ENCODE measurements at places on chromosomes 1 and 21.

- H3K27ac ChIP-seq, result peak overlapping the region; percentile 59
- no peak overlapping the region for H3K4me3 ChIP-seq
- no peak for DNase-seq
- peaks cover 59% of the 10 kb centered on the region for H3K36me3 ChIP-seq
- H3K27me3 ChIP-seq, result no peaks in the 10 kb centered on the region
Measured at GRCh38 chr1:30976143-30976542, 67.6 kb upstream of the SDC3 start.

DNA sequence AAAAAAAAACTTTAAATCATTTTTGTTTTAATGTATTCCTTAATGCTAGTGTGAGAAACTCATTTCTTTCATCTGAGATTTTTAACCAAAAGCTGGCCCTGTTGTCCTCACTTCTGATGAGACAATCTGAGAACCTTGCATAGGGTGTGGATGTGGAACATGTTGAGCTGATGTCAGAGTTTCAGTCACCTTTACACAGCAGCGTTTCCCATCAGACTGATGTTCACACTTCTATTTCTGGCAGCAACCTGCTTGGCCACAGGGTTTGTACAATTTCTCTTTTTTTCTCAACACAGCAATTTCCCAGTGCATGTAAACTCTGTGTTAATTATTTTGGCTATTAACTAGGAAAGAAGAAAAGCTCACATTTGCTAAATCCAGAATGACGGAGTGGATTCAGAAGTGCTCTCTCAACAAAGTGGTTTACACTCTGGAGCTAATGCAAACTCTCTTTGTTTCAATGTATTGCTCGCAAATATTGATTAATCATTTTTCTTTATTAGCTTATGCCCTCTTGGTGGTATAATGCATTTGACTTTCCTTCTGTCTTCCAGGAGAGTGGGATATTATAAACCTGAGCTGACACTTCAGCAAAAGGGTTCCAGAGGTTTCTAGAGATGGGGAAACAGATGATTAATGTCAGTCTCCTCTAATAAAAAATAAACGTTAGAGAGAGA, 70.5 kb upstream of the HSPA13 start:
- DNase-seq, result no peak
- peaks cover 20% of the 10 kb centered on the region for H3K4me1 ChIP-seq
- H3K27ac ChIP-seq, result peak overlapping the region; percentile 47
- H3K27me3 ChIP-seq, result no peaks in the 10 kb centered on the region
- no peak overlapping the region for H3K4me3 ChIP-seq

DNA sequence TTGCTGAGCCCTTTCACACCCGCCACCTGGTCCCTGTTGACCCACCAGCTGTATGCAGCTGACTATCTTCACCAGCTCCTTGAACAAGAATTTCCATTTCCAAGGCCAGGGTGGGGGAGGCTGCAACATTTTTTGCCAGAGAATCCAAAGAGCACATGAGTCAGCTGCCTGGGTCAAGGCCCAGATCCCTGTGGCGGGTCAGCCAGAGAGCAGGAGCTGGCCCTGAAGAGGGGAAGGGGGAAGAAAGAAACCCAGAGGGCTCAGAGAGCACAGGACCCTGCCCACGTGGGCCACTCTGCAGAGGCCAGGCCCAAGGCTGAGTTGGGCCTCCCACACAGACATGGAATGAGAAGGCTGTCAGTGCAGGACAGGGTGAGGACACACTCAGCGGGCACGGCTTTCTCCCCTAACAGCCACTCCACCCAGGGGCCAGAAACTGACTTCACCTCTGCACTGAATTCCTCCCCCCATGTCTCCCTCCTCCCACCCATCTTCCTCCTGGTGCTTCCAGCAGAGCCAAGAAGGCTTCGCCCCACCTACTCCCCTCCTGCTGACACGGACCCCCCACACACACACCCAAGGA, 28.9 kb downstream of the S100A6 start:
- DNase-seq, result no peak
- H3K27ac ChIP-seq, result no peak overlapping the region
- no peaks in the 10 kb centered on the region for H3K36me3 ChIP-seq
- H3K4me1 ChIP-seq, result peaks cover 7% of the 10 kb centered on the region
- no peaks in the 10 kb centered on the region for H3K27me3 ChIP-seq

DNA sequence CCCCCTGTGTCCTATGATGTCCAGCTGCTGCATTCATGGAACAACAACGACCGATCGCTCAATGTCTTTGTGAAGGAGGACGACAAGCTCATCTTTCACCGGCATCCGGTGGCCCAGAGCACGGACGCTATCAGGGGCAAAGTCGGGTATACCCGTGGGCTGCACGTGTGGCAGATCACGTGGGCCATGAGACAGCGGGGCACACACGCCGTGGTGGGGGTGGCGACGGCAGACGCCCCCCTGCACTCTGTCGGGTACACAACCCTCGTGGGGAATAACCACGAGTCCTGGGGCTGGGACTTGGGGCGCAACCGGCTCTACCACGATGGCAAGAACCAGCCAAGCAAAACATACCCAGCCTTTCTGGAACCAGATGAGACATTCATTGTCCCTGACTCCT, 63.3 kb downstream of the SPSB1 start:
- no peak for DNase-seq
- no peak overlapping the region for H3K4me3 ChIP-seq
- peaks cover 5% of the 10 kb centered on the region for H3K4me1 ChIP-seq
- H3K27me3 ChIP-seq, result no peaks in the 10 kb centered on the region
- H3K27ac ChIP-seq, result no peak overlapping the region

DNA sequence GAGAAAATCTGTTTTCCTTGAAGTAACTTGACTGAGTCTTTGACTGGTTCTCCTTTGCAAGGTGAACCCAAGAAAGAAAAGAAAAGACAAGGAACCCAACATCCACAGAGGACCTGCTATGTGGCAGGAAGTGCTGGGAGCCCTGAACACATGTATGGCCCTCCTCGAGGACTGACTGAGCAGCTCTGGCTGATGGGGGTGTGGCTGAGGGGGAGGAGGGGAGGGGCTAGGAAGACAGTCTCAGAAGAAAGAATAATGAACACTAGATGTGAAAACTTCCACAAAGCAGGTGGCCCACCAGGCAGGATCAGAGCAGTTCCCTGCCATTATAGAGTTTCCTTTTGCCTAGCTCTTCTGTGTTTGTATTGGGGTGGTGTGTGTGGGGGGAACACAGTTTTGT, 26.1 kb downstream of the NENF start:
- H3K4me1 ChIP-seq, result no peaks in the 10 kb centered on the region
- H3K27me3 ChIP-seq, result no peaks in the 10 kb centered on the region
- H3K36me3 ChIP-seq, result peaks cover 3% of the 10 kb centered on the region
- no peak overlapping the region for H3K4me3 ChIP-seq

DNA sequence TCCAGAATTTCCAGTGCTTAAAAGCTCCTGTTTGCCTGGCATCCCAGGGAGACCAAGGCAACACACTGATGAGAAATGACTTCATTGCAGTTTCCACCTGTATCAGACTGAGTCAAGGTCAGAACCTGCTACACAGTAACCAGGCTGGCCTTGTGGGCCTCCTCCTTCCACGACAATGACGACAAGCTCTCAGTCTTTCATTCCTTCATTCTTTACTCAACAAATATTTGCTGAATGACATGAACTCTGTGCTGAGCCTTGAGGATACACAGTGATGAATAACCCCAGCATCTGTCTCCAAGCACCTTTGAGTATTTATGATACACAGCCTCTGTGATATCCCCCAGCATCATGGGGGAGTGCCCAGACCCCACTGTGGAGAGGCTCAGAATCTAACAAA, 8.9 kb upstream of the LCE5A start:
- no peak overlapping the region for H3K4me3 ChIP-seq
- no peak overlapping the region for H3K27ac ChIP-seq
- H3K4me1 ChIP-seq, result no peaks in the 10 kb centered on the region

- no peak for DNase-seq
- no peaks in the 10 kb centered on the region for H3K36me3 ChIP-seq
- H3K4me3 ChIP-seq, result no peak overlapping the region
- no peaks in the 10 kb centered on the region for H3K4me1 ChIP-seq
- H3K27me3 ChIP-seq, result no peaks in the 10 kb centered on the region
- no peak overlapping the region for H3K27ac ChIP-seq
Measured at GRCh38 chr1:78304341-78304740, 186.4 kb upstream of the PTGFR start.

DNA sequence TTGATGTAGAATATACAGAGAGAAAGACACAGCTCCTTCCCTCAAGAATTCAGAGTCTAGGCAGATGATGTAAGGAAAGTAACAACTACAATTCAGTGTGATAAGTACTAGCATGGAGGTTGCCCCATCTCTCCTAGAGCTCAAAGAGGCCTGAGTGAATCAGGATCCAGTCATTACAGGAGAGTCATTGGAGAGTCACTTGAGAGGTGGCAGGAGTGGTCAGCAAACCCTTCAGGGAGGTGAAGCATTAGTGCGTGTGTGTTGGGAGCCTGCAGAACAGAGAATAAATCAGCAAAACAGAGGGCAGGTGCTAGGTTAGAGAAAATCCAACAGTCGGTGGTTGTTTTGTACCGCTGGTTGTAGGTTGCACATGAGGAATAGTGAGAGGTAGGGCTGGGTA, 46.1 kb downstream of the GRIK1 start:
- no peak overlapping the region for H3K4me3 ChIP-seq
- no peak overlapping the region for H3K27ac ChIP-seq
- DNase-seq, result no peak
- no peaks in the 10 kb centered on the region for H3K36me3 ChIP-seq

- peak within 1 kb of the TSS; percentile 80 for H3K27ac ChIP-seq
- H3K4me1 ChIP-seq, result peaks cover 27% of the 10 kb centered on the region
- no peaks in the 10 kb centered on the region for H3K27me3 ChIP-seq
Measured at GRCh38 chr1:958823-959730, at the start of gene NOC2L. Gene NOC2L, minus strand, starts transcription at chr1:959256. Its CDS starts 16 bp downstream, at chr1:959240.

DNA sequence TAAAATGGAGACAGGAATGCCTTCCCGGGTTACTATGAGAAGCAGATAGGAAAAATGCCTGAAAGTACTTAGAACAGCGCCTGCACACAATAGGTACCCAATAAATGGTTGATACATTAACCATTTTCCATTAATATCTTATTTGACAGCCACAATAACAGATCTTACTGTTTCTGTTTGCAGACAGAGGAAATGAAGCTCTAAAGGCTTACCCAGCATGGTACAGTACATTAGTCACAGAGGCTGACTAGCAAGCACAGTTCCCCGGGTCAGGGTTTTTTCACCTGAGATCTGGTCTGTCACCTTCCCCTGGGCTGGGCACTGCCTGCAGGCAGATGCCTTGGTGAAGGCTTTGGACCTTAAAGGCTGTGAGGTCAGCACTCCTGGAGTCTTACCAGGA, 2.9 kb downstream of the TRIM63 start:
- DNase-seq, result no peak
- H3K4me1 ChIP-seq, result no peaks in the 10 kb centered on the region
- H3K4me3 ChIP-seq, result no peak overlapping the region
- peaks cover 71% of the 10 kb centered on the region for H3K27me3 ChIP-seq

- no peaks in the 10 kb centered on the region for H3K27me3 ChIP-seq
- H3K27ac ChIP-seq, result no peak overlapping the region
- H3K4me1 ChIP-seq, result no peaks in the 10 kb centered on the region
- H3K4me3 ChIP-seq, result no peak overlapping the region
- H3K36me3 ChIP-seq, result no peaks in the 10 kb centered on the region
Measured at GRCh38 chr1:72670902-72671301, 388.6 kb upstream of the NEGR1 start.

- H3K36me3 ChIP-seq, result peaks cover 4% of the 10 kb centered on the region
- DNase-seq, result no peak
- H3K4me1 ChIP-seq, result peaks cover 7% of the 10 kb centered on the region
- H3K4me3 ChIP-seq, result no peak overlapping the region
- H3K27me3 ChIP-seq, result no peaks in the 10 kb centered on the region
Measured at GRCh38 chr1:246295968-246296367, 211.1 kb downstream of the SMYD3 start.

- H3K4me3 ChIP-seq, result peak overlapping the region; percentile 96
- no peaks in the 10 kb centered on the region for H3K27me3 ChIP-seq
- DNase-seq, result no peak
Measured at GRCh38 chr1:150009604-150010392, 728 bp downstream of the OTUD7B start.

- peaks cover 8% of the 10 kb centered on the region for H3K36me3 ChIP-seq
- no peak for DNase-seq
- H3K27me3 ChIP-seq, result no peaks in the 10 kb centered on the region
- peak overlapping the region; percentile 66 for H3K4me3 ChIP-seq
- peak overlapping the region; percentile 74 for H3K27ac ChIP-seq
Measured at GRCh38 chr1:27436204-27437159, 44.1 kb downstream of the GPR3 start.

- H3K4me1 ChIP-seq, result no peaks in the 10 kb centered on the region
- H3K4me3 ChIP-seq, result no peak overlapping the region
- no peak overlapping the region for H3K27ac ChIP-seq
- no peaks in the 10 kb centered on the region for H3K36me3 ChIP-seq
Measured at GRCh38 chr21:26522704-26523103, 50.4 kb downstream of the CYYR1 start.

GRCh38 chr1:177088966-177089365, 75.5 kb downstream of the ASTN1 start:
- DNase-seq, result no peak
- no peaks in the 10 kb centered on the region for H3K27me3 ChIP-seq
- no peak overlapping the region for H3K27ac ChIP-seq
- no peaks in the 10 kb centered on the region for H3K36me3 ChIP-seq
- no peaks in the 10 kb centered on the region for H3K4me1 ChIP-seq

- no peaks in the 10 kb centered on the region for H3K36me3 ChIP-seq
- no peak overlapping the region for H3K4me3 ChIP-seq
- H3K27ac ChIP-seq, result no peak overlapping the region
Measured at GRCh38 chr1:93700532-93701469, 19.2 kb upstream of the BCAR3 start.

GRCh38 chr1:46991083-46991923, 32.2 kb upstream of the CYP4X1 start:
- H3K36me3 ChIP-seq, result no peaks in the 10 kb centered on the region
- no peak overlapping the region for H3K4me3 ChIP-seq
- no peak for DNase-seq
- peaks cover 34% of the 10 kb centered on the region for H3K27me3 ChIP-seq

DNA sequence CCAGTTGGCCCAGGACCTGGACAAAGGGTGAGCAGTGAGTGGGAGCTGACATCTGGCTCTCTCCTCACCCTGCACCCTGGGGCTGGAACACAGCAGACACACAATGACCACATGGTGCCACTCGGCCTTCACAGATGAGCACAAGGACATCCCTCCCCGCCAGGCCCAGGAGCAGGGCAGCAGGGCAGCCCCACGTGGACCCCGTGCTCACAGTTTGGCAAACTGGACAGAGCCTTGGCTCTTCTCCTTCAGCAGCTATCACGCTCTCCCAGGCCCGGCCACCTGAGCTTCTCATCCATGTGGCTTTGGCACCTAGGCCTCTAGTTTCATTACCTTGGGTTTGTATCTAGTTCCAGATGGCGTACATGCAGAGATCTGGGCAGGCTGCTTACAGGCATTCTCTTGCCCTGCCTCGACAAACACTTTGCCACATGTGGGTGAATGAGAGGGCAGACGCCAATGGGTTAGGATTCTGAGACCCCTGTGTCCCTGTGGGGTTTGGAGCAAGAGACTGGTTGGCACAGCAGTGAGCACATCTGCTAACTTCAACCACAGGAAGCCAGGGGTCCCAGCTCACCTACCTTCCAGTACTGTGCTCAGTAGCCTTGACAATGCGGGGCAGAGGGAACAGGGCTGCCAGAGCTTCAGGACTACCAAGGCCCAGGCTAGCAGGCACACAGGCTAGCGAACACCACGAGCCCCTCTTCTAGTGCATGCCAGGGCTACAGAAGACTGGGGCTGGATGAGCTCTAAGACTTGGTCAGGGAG, 3.4 kb upstream of the PTPRF start:
- H3K36me3 ChIP-seq, result peaks cover 3% of the 10 kb centered on the region
- no peak for DNase-seq
- H3K4me3 ChIP-seq, result no peak overlapping the region
- H3K27ac ChIP-seq, result no peak overlapping the region
